OCI-LY7 (cell line): ENCODE measurements at places on chromosomes 13 and 19. TPM values are rescaled to one million over a fixed set of nuclear protein-coding genes. Genes with fewer than 3 reads are reported as not detected.

The SLITRK5 gene
- 20.0 and 23.5 TPM in 2 replicates for total RNA-seq

GRCh38 chr19:48469934-48470680 is 938 bp downstream of the CYTH2 start:
- no peak for DNase-seq

DNA sequence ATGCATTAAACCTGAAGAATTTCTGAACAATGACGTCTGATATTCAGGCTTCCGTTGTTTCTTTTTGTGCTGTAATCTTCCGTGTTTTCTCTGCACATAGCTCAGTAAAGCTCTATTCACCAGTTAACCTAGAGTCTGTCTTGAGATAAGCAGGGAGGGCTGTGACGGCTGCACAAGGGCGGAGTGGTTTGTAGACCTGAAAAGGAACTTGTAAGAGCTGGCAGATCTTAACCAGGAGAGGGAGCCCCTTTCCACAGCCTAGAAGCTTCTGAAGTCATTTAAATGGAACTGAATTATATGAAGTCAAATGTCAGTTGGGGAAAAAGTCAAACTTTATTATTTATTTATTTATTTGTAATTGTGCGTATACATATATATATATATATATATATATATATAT is 27.5 kb downstream of the DPRX start:
- DNase-seq = no peak

GRCh38 chr19:6590827-6591319 is at the start of gene CD70:
CD70 (minus strand) TSS chr19:6591150; CDS start chr19:6591002, 148 bp downstream.
- DNase-seq = peak; percentile 95

The KLF5 gene
- total RNA-seq = 0.29 and 1.1 TPM in 2 replicates

GRCh38 chr19:19540715-19541515 is 2.9 kb downstream of the CILP2 start:
- DNase-seq = peak; percentile 78

DNA sequence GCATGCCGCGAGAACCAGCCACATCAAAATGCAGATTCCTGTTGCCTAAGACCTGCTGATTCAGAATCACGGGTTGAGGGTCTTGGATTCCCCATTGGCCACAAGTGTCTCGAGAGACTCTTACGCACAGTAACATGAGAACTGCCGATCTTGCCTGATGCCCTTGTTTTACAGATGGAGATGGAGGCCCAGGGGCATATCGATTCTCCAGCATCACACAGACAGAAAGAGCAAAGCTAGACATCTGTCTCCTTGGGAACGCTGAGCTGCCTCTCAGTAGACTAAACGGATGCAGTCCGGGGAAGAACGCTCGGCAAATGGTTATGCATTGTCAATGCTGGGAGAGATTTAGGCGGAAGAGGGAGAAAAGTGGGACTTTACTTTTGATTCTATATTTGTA is 5.4 kb downstream of the NLRP12 start:
- DNase-seq = no peak

GRCh38 chr19:2032296-2032941 is 16.9 kb upstream of the BTBD2 start:
- DNase-seq = no peak

The APOC4 gene
- not detected in 2 replicates for total RNA-seq

- no peak for DNase-seq
Measured at GRCh38 chr13:113273321-113273720, 23.7 kb upstream of the LAMP1 start.

DNA sequence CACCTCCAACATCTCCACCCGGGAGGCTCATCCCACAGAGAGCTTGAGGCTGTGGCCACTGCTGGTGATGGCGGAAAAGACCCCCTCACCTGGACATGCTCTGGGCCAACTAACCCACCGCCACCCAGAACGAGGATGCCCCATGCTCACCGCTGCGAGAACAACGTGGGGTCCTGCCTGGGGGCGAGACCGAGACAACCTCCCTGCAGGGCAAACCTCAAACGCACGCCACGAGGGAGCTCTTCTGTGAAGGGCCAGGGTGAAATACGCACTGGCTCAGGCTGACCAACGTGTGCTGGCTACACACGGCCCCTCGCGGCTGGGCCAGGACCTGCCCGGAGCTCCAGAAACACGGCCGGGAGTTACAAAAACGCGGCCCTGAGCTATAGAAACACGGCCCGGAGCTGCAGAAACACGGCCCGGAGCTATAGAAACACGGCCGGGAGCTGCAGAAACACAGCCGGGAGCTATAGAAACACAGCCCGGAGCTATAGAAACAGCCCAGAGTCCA is 19.0 kb upstream of the PLPP2 start:
- DNase-seq = no peak

The ZNF729 gene
- not detected in 2 replicates for total RNA-seq

The VSIG10L gene
- 1.6 and 2.3 TPM in 2 replicates for total RNA-seq

DNA sequence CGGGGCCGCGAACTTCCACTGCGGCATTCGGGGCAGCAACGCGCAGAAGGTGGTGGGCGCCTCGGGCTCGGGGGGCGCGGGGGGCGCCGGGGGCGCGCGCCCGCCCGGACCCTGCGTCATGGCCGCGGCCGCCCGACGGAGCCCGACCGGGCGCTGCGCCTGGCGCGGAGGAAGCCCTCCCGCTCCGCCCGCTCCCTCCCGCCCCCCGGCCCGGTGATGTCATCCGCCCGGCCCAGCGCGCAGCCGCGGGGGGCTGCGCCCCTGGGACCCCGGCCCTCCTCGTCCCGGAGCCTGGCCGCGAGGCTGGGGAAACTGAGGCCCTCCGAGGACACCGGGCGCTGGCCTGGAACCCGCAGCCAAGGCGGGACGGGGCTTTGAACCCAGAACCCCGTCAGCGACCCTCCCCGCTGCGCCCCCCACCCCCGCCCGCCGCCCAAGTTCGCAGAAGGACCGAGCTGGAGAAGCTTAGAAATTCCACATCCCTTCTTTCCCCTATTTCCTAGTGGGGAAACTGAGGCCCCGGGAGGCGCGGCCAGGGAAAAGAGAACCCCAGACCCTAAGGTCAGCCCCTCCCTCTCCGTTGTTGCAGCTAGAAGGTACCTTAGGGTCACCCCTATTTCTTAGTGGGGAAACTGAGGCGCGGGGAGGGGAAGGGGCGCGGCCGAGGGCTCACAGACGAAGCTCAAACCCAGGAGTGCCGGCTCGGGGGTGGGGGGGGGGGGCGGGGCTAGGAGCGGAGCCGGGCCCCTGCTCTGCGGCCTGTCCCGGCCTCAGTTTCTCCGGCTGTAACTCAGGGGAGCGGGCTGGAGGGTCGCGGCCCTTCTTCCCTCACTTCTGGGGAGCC is at the start of gene SHC2:
SHC2 (minus strand) TSS at position 157 of the 844 bp plus-strand sequence; CDS start at position 120, 37 bp downstream.
- no peak for DNase-seq

- DNase-seq = peak; percentile 93
Measured at GRCh38 chr19:3154957-3155736, 19.3 kb downstream of the GNA15 start.

GRCh38 chr19:8302734-8303133 is 5.4 kb downstream of the CD320 start:
- DNase-seq = no peak

The ZNF497 gene
- 4.5 and 6.1 TPM in 2 replicates for total RNA-seq

- no peak for DNase-seq
Measured at GRCh38 chr19:38850976-38851621, 1.3 kb upstream of the HNRNPL start.

The PTH2 gene
- total RNA-seq = 1.7 TPM in 1 of 2 replicates, not detected in the other

DNA sequence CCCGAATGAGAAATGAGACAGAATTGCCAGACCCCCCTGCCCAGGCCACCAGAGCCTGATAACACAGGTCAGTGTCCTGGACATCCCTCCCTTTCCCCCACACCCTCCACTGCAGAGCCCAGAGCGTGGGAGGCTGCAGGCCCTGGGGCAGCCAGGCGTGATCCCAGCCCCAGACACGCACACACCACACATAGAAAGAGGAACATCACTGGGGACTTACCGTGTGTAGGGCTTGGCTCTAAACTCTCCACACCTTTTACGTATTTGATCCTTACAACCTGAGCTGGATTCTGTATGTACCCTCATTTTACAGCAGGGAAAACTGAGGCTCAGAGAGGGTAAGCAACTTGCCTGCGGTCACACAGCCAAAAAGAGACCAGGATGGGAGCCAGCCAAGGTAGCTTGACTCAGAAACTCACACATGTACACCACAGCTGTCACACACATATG is 334 bp upstream of the ANGPTL6 start:
- peak; percentile 62 for DNase-seq

GRCh38 chr19:40523322-40524047 is 53.2 kb upstream of the SHKBP1 start:
- peak; percentile 84 for DNase-seq

The PLK5 gene
- total RNA-seq = 0.17 and 0.26 TPM in 2 replicates

- DNase-seq = no peak
Measured at GRCh38 chr13:93775507-93776108, 549.0 kb downstream of the GPC6 start.

DNA sequence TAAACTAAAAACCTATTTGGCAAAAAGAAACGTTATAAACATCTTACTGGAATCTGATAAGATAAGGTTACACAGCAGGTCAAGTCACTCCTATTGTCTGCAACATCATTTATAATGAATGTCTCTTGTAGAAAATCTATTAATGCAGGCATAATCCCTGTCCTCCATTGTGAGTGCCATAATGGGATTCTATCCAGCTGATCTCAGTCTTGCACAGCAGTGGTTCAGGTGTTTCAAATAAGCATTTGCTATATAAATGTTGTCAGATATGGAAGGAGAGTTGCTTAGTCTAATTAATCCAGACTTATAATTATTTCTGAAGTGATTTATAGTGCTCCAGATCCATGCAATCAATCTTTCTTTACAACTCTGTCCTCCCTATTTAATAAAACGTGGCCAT is 186.5 kb upstream of the ATXN8OS start:
- no peak for DNase-seq

GRCh38 chr19:14150041-14150769 is 13.8 kb upstream of the ASF1B start:
- DNase-seq = no peak

The OR7G1 gene
- not detected in 2 replicates for total RNA-seq

- no peak for DNase-seq
Measured at GRCh38 chr13:37914781-37915391, 45.3 kb upstream of the TRPC4 start.
